ENCODE measurements at places on chromosomes 7 and 10.
A peak's percentile ranks its signal among the peaks of the same experiment; 100 is the strongest.

GRCh38 chr7:154353355-154353767 lies 301.2 kb downstream of the DPP6 start:
- no peak for DNase-seq

DNA sequence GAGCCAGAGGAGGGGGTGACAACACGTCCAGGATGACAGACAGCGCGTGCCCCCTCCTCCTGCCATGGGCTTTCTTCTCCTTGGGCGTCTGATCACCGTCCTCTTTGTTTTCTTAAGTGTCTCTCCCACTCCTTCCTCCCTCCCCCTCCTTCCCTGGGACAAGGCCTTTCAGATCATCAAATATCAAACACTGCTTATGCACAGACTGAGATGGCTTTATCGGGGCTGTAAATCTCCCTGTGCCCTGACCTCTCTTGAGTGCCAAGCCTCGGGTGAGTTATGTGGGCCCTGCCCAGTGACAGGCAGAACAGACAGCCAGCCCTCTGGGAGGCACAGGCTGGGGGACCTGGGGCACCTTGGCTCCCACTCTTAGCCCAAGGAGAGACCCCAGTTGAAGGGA lies 116.4 kb downstream of the C10orf105 start:
- no peak for DNase-seq

- no peak for DNase-seq
These were observed 431.8 kb upstream of the MGMT start for GRCh38 chr10:129035052-129035827.

- DNase-seq, result no peak
These were observed 42.9 kb downstream of the ABCB4 start for GRCh38 chr7:87432536-87432935.

GRCh38 chr10:14486777-14487487 lies 156.2 kb upstream of the FRMD4A start:
- peak; percentile 80 for DNase-seq

DNA sequence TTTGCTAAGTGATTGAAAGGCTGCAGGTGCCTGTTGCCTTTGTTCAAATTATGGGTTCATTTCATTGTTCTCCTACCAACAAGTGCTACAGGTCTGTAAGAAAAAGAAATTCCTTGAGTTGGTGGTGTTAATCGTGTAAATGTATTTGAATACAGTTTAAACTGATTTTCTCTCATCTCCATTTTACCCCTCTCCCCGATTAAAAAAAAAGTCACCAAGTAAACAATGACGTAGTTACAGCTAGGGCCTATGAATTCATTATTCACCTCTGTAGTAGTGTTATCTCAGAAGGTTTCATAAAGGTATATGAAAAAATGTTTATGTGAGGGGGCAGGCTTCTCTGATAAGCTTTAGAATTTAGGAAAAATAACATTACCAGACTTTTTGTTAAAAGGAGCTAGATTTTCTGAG lies 1.1 kb downstream of the REEP3 start:
- DNase-seq, result peak; percentile 68

GRCh38 chr7:117362294-117362888 lies 39.5 kb upstream of the WNT2 start:
- no peak for DNase-seq

GRCh38 chr10:28842321-28842720 lies 165.0 kb downstream of the BAMBI start:
- DNase-seq, result no peak
